ENCODE measurements at places on chromosomes 12 and 14.
A peak's percentile ranks its signal among the peaks of the same experiment; 100 is the strongest.

DNA sequence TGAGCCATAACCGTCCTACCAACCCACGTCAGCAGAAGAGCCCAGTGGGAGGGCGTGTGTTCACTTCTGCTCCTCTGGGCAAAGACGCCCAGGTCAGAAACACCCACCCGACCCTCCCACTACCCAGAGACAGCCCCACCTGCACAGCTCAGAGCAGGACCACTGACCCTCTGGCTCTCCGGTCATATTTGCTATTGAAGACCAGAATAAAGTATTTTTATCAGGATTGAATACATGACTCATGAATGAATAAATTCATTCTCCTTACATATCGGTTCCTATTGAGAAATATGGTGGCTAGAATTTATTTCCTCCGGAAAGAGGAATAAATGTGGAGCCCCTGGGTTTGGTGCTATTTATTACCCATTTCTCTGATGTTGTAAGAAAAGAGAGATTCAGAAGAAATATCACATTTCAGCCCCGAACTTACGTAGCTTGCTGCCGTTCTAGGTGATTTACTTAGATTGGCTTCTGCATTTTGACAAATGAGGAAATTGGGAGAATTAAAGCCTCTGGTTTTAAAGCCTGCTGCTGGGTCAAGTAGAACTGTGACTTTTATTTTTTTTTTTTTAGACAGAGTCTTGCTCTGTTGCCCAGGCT lies 36.4 kb upstream of the P2RX7 start:
- no peak for DNase-seq

DNA sequence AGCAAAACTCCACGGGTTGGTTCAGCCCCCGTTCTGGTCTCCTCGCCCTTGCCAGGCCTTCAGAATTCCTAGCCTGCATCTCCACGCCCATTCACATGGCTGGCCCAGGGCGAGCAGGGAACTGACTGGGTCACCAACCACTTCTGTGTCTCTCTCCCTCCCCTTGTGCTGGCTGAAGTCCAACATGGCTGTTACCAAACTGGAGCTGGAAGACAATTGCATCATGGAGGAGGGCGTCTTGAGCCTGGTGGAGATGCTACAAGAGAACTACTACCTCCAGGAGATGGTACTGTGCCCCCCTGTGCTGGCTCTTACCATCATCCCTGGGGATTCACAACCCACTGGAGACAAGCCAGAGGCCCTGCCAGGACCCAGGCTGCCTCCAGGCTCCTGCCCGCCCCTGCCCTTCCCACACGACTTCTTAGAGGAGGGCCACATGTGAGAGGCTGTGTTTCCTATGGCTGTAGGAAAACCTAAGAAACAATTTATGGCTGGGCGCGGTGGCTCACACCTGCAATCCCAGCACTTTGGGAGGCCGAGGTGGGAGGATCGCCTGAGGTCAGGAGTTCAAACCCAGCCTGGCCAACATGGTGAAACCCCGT lies 9.9 kb downstream of the LRRC74A start:
- DNase-seq = no peak

DNA sequence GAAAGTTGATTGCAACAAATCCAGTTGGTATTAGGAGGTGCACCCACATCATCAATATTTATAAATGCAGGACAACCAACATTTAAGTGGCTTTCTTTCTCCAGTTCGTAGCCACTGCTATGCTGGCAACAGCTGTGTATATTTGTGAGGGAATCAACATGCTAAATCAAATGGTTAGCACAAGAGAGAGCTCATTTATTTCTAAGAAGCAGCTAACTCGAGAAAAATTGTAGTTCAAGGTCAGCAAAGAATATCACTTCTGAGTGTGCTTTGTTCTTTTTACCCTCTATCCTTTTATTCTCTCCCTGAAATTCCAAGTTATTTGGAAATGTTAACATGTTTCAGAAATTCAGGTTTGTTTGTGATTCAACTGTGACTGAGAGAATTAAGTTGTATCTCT lies 137.3 kb downstream of the NAV3 start:
- DNase-seq = no peak

DNA sequence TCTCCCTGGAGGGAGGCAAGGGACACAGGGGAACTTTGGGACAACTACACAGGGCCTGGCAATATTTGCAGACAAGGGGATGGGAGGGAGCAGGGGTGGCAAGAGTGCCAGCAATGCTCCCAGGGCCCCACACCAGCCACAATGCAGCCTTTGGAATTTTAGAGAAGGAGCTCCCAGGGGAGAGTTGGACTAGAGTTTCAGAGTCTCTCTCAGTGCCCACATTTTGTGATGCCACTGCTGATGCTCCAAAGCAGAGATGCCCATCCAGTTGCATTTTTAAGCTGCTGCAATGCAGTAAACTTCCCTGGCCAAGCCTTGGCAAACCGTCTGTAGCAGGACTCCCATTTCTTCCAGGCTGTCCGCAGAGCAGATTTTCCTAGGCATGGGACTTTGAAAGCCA lies 98.9 kb downstream of the ZFP36L1 start:
- no peak for DNase-seq

DNA sequence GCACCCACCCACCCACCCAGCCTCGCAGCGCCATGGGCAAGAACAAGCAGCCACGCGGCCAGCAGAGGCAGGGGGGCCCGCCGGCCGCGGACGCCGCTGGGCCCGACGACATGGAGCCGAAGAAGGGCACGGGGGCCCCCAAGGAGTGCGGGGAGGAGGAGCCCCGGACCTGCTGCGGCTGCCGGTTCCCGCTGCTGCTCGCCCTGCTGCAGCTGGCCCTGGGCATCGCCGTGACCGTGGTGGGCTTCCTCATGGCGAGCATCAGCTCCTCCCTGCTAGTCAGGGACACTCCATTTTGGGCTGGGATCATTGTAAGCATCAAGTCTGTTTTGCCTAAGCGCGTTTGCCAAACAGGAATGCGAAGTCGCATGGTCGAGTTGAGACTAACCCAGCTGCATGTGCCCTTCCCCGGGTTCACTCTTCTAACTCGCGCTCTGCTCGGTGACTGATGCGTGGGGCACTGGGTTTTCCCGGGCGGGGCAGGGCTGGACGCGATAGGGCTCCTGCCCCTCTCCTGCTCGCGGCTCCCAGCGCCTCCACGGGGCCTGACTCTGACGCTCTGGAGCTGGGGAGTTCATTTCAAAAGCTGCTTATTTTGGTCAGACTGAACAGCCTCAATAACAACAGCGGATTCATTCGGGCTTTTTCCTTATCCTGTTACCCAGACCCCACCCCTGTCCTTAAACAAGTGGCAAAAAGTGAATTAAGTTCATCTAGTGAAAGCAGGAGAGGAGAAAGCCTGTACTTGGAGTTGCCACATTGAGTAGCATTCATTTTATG lies 458 bp downstream of the SSPN start:
- DNase-seq = peak; percentile 86

DNA sequence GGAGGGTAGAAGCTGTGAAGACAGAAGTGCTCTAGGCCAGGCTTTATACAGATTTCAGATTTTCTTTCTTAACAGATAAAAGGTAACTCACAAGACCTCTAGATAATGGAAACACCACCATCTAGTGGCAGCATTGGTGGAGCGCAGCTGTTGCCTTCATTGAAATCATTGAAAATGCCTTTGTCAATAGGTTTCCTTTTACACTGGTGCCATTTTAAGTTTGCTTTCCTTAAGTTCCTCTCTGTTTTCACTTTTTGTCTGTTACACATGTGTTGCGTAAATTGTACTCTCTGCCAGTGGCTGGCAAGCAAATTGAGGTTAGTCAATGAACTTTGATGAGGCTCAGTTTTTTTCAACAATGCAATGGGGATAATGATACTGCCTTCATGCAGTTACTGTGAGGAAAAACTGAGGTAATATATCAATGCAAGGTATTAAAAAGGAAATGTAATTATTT lies 31.1 kb downstream of the ALDH1L2 start:
- peak; percentile 87 for DNase-seq

DNA sequence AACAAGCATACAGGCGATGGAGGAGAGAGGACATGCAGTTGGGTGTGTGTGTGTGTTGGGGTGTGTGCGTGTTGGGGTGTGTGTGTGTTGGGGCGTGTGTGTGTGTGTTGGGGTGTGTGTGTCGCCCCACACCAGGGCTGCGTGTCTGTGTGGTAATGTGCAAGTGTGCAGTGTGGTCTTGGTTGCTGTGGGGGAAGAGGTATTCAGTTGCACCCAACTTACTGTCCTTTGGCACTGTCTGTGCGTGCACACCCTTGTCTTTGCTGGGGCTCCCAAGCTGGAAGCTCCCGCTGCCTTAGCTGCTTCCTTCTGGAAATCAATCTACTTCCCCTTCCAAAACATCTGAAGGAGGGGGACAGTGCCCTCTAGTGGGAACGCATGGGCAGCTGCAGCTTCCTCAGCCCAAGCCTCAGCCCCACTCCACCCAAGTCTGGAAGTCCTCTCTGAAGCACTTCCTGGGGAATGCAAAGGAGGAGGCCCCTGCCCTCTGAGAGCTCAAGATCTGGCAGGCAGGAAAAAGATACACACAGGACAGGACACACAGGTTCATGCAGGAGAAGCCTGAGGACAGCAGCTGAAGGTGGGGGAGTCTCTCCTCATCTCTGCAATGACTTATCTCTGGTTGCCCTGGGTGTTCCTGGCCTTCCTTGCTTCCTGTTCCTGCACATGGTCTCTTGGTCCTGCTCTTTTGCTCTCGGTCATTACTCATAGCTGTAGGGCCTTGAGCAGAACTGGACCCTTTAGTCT lies 13.1 kb downstream of the ASIC1 start:
- DNase-seq = peak; percentile 82

GRCh38 chr12:82651489-82651888 lies 35.2 kb upstream of the TMTC2 start:
- DNase-seq = no peak

GRCh38 chr14:85002846-85003245 lies 527.1 kb upstream of the FLRT2 start:
- DNase-seq = no peak

GRCh38 chr12:120470150-120470784 lies 719 bp upstream of the SRSF9 start:
- DNase-seq = no peak

DNA sequence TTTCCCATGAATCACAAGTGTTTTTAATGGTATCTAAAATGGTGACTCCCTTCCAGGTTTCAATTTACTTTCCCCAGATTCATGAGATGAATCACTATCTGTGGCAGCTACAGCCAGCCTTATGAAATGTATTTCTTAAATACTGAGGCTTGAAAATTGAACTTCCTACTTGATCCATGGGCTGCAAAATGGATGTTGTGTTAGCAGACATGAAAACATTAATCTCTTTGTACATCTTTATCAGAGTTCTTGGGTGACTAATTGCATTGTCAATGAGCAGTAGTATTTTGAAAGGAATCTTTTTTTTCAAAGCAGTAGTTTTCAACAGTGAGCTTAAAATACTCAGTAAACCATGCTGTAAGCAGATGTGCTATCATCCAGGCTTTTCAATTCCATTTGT lies 250.8 kb downstream of the SLC6A15 start:
- DNase-seq = no peak

DNA sequence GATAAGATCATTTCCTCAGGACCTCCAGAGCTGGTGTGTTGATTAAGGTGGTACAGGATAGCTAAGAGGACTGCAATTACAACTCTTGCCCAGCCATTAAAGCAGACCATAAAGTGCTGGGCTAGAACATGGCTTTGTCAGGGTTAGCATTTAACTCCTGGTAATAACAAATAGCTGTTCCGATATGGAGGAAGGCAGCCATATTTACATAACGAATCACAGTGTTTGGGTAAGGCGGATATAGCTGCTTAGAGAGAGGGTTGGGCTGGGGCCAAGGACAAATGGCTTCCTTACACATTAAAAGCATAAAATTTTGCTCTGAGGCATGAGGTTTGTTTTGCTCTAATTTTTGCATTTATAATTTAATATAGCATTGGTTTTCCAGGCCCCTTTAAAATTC lies 297.7 kb upstream of the DDHD1 start:
- DNase-seq = no peak

- no peak for DNase-seq
Observed at GRCh38 chr14:21298358-21298757, 18.5 kb downstream of the RPGRIP1 start.

DNA sequence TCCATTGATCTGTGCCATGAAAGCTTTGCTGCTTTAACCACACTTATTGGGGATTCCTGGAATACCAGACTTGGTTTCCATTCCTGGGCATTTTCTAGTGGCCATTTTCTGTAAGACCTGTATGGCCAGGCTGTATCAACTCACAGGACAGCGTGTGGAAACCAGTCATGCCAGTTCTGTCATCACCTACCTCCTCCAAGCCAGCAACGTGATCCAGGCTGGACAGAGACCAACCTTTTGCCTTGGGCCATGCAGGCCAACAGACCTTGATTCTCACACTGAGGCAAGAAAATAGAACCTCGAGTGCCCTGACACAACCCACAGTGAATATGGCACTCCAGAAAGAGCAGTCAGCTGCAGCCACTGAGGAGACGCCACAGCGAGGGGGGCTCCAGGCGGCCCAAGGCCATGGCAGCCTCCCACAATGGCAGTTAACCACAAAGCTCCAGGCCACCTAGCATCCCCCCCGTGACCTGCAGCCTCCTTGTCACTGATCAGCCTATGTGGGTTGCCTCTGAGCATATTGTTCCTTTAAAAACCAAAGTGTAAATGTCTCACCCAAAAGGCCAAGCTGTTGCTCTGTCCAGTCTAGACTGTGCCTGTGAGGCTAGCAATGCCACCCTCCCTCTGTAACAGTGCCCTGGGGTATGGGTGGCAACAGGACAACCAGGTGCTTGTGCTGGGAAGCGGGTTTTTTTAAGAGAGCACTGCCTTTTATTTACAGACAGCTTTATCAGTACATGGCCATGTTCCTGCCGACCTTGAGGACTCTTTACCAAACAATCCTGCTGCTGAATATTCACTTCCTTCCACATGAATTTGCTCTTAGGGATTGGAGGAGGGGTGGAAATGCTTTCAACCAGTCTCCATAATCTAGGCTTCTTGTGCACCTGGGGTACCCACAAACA lies 168.7 kb upstream of the HIF1A start:
- DNase-seq = no peak

- DNase-seq = no peak
Observed at GRCh38 chr14:101371799-101372793, 189.2 kb upstream of the DIO3 start.

DNA sequence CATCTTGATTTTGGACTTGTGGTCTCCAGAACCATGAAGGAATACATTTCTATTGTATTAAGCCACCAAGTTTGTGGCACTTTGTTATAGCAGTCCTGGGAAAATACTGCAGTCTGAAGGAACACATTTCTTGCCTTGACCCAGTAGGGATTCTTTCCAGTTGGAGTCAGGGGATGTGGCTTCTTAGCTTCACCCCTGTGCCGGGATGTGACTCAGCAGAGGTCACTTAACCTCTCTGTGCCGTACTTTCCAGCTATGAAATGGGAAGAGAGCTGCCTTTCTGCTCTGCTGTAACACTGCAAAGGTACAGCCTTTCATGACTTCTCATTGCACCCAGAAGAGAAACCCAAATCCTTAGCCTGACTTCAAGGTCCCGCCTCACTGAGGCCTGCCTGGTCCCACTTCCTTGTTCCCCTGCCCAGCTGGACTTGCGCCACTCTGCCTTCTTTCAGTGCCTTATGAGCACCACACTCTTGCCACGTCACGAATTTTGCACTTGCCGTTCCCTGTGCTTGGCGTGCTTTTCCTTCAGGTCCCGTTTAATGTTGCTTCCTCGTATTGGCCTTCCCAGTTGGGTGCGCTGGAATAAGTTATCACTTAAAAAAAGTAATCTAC lies 24.2 kb downstream of the CHST11 start:
- DNase-seq = peak; percentile 21

- DNase-seq = no peak
Observed at GRCh38 chr12:32087306-32087705, 19.3 kb upstream of the BICD1 start.

Data from posterior cingulate gyrus (tissue), 11 donors.